Upper lobe of right lung (tissue), 1 donor: ENCODE measurements at places on chromosomes 5 and 9. TPM values are rescaled to one million over a fixed set of nuclear protein-coding genes. Genes with fewer than 3 reads are reported as not detected.

Gene TAF1L
- total RNA-seq: not detected

Gene RAI14
- total RNA-seq: 79.6 TPM

Gene CTSV
- 0.43 TPM for total RNA-seq

Gene ADAMTS13
- total RNA-seq: 2.0 TPM

Gene HRCT1
- total RNA-seq: 10.8 TPM

Gene NRG2
- total RNA-seq: 1.4 TPM

Gene ANXA1
- total RNA-seq: 314 TPM

Gene PCSK5
- total RNA-seq: 18.1 TPM

Gene GPR151
- total RNA-seq: not detected

Gene MOB3B
- 17.8 TPM for total RNA-seq

Gene CDC20B
- total RNA-seq: not detected

Gene GMCL2
- not detected for total RNA-seq

Gene HSPA5
- 282 TPM for total RNA-seq

Gene ZNF608
- total RNA-seq: 32.1 TPM

Gene RASGEF1C
- total RNA-seq: not detected
